ENCODE measurements at places on chromosomes 12 and 14.

- DNase-seq: no peak
These were observed 17.8 kb downstream of the IFNG-AS1 start for GRCh38 chr12:68007033-68007432.

GRCh38 chr12:79426121-79426520 is 264.6 kb downstream of the PAWR start:
- no peak for DNase-seq

DNA sequence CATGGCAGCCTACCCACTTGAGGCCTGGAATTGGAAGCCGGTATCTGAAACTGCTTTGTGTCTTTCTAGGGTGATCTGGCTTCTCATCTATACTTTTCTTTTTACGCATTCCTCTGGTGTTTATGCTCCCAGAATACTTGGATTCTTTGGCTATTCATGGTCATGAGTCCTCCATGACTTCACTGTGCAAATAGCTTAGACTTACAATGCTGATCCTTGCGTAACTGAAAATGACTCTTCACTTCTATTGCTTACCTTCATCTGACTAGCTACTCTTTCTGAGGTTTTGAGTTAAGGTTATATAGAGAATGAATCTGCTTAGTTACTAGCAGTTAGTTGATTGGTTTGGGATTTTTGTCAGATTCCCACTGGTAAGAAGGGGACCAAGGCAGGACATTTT is 121.7 kb upstream of the NOVA1 start:
- DNase-seq: no peak

DNA sequence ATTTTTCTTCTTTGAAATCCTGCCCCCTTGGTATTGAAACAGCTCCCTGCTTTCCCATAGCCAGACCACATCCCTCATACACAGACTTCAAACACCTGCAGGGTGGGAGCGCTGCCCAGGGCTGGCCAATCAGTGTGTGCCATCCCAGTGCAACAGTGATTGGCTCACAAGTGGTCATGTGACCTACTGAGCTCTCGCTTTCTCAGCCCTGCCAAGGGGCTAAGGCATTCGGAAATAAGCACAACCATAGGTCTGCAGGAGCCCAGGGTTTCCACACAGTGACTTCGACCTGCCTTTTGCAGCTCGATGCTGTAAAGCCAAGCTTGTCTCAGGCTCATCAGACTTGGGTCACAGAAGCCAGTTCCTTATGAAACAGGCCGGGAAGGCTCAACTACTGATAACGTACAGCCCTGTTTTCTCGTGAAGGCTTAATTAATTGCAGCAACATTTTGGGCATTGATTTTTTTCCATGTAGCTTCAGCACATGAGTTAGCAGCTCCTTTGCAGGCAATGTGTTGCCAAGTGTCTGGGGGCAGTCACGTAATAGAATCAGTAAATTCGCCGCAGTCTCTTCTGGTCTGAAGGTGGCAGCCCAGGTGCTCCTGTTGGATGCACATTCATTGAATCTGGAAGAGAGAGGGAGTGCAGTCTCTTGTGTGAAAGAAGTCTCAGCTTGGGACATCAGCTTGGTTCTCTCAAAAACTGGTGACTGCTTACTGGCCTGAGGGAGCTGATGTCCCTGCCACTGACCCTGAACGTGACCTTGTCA is 1091.8 kb downstream of the AACS start:
- no peak for DNase-seq

DNA sequence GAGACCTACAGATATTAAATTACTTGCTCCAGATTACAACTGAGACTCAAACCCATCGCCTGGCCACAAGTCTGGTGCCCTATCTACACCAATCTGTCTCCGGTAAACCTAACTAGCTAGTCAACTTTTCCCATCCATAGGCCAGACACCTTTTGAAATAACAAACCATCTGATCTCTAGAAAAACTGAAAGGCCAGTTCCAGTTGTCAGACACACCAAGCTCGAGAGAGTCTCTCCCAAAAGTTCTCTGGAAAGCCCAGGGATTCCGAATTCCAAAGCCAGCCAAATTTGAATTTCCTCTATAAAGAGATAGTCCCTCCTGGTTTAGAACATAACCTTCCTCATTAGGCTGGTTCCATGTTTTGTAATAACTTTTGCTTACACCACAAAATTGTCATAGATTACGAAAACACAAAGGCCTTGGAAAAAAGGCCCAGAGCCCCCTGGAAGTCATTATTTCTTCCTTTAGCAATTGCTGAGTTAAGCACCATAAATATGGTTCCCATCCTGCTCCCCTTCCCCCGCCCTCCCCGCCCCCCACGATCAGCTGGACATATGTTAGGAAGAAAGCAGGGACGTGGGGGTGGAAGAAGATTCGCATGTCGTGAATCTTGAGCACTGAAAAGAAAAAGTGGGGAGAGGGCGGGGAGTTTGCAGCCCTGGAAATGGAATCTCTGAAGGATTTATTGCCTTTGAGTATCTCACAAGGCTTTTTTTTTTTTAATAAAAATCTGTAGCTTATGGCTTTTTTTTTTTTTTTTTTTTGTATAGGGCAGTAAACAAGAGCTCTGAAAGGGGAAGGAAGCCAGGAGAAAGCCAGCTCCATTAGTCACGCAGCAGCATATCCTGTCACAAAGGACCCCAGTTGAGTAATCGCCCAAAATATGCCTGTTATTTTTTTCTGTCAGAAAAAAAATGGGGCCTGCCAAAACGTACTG is 110.4 kb downstream of the ZFP36L1 start:
- DNase-seq: no peak

- no peak for DNase-seq
These were observed 602.8 kb downstream of the ALG10 start for GRCh38 chr12:34625116-34625515.

DNA sequence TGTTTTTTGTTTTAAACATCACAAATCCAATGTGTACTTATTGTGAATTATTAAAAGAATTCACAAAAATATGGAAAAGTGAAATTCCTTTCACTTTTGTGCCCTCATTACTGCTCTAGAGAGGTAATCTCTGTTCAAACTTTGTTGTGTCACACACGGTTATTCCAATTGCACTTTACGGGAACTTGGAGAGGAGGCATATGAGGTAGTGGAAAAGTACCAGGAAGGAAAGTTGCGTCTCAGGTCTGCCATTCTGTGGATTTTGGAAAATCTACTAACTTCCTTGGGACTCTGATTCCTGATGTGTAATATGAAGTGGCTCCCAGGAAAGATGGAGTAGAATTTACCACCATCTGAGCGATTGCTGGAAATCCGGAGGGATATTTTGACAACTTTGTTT is 90.9 kb upstream of the DCN start:
- no peak for DNase-seq

DNA sequence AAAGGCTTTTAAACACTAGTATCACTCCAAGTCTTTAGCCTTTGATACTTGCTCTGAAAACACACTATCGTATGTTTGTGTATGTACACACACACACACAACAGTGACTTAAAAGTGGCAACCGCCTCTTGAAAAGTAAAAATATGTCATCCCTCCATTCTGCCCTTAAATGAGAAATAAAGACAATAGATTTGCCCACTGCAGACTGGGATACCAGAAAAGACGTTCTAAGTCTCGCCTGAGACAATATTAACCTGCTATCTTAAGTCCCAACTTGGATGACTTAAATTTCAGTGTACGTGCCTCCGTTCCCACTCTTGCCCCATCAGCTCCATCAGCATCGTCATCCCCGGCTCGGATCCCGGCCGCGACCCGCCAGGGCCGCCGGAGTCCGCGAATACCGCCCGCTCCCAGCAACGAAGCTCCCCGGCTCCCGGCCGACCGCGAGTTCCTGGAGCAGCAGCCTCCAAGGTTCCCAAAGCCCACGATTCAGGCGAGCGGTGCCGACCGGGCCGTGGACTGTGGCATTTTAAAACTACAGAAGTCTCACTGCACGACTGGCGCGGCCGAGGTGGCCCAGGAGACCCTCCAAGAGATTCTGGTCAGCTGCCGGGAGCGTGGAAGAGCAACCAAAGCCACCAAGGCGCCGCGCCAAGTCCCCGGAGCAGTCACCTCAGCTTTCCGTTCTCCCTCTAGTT is 2.8 kb upstream of the ARID2 start:
- no peak for DNase-seq

DNA sequence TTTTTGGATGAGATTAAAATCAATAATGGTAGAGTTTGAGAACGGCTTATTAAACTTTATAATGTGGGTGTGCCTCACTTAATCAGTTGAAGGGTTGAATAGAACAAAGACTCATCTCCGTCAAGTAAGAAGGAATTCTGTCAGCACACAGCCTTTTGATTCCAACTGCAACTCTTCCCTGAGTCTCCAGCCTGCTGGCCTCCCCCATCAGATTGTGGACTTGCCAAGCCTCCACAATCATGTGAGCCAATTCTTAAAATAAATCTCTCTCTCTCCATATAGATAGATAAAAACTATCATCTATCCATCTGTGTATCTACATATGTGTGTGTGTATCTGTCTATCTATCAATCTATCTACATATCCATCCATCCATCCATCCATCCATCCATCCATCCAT is 127.4 kb upstream of the BTG1 start:
- DNase-seq: no peak

GRCh38 chr12:50765095-50765911 is 1.4 kb downstream of the ATF1 start:
- no peak for DNase-seq

- DNase-seq: no peak
These were observed 208.6 kb downstream of the GALC start for GRCh38 chr14:87784386-87784785.

GRCh38 chr14:80390906-80391305 is 179.6 kb upstream of the DIO2 start:
- DNase-seq: no peak

DNA sequence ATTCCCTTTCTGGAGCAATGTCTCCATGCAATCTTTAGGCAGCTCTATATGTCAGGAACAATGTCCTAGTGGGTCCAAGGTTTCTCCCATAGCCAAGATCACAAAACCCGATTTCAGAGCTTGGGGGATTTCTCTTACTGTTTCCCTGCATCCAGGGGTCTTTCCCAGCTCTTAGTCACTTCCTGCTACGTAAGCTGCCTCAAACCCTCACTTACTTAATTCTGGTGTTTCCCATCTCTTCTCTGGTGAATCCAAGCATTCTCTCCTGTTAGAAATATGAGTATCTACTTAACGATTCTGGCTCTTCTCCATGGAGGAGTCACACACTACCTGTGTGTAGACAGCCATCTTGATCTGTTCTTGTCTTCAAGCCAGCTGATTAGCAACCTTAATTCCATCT is 80.0 kb downstream of the IFNG-AS1 start:
- DNase-seq: no peak

DNA sequence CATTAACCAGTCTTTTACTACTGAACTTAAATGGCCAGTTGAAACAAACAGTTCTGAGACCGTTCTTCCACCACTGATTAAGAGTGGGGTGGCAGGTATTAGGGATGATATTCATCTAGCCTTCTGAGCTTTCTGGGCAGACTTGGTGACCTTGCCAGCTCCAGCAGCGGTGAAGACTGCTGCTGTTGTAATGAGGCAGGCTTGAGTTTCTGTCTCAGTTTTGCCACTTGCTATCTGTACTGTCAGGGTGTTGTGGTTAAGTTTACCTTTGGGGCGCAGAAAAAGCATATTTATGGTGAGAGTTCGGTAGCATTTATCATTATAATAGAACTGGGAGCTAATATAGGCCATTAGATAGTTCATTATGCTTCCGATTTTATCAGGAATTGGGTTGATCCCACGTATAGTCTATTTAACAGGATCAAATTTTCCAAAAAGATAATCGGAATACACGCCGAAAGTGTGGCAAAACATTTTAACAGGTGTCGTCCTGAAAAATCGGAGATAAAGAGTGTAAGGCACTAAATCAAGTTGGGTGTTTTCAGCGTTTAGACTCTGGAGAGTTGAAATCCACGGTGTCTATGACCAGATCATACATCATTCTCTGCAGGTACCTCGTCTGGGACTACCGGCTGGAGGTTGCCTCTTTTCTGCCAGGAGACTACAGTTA is 688 bp upstream of the NECAP1 start:
- no peak for DNase-seq

DNA sequence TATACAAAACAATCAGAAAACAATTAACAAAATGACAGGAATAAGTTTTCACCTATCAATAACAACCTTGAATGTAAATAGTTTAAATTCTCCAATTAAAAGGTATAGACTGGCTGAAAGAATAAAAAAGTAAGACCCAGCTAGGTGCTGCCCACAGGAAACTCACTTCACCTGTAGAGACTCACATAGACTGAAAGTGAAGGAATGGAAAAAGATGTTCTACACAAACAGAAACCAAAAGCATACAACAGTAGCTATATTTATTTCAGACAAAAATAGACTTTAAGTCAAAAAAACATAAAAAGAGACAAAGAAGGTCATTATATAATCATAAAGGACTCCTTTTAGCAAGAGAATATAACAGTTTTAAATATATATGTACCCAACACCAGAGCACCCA is 152.4 kb upstream of the PWP1 start:
- DNase-seq: no peak

GRCh38 chr12:14846042-14846587 is 2.8 kb upstream of the ART4 start:
- DNase-seq: no peak

GRCh38 chr14:106318700-106319099 is 792.3 kb downstream of the TMEM121 start:
- DNase-seq: peak; percentile 25
